Fibroblast of villous mesenchyme (primary cell): ENCODE measurements at places on chromosomes 2 and 18. TPM values are rescaled to one million over a fixed set of nuclear protein-coding genes. Genes with fewer than 3 reads are reported as not detected.

HSBP1L1 gene
- total RNA-seq: 13.5 and 22.0 TPM in 2 replicates

UGT1A10 gene
- total RNA-seq: not detected in 2 replicates

DNA sequence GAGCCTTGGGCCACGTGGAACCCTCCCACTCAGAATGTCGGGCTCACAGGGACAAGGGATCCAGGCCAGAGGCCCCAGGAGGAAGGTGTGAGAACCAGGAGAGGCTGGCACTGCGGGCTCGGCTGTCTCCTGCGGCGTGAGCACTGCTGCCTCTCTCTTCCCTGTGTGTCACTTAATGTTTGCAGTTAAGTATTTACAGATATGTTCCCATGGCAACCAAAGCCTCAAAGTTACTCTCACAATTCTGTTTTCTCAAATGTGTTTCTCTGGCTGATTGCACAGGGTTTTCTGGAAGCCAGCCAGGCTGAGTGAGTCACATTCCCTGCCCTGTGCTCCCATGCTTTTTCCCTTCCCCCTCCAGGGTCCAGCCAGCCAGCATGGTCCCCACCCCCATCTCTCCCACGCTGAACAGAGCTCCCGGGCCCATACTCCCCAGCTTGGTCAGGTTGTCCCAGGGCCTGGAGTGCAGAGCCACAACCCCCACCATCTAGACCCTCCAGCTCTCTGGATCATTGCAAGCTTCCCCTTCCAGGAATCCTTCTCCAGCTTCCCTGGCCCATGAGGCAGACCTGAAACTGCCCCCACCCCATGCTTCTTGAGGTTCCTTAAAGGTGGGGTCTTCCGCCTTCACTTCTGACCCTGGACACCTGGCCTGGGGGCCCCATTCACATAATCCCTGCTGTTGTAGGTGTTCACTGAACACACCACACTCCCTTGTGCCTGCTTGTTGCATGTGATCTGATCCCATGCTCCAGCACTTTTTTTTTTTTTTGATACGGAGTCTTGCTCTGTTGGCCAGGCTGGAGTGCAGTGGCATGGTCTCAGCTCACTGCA lies 265.9 kb downstream of the CELF4 start:
- DNase-seq: peak; percentile 91

DNA sequence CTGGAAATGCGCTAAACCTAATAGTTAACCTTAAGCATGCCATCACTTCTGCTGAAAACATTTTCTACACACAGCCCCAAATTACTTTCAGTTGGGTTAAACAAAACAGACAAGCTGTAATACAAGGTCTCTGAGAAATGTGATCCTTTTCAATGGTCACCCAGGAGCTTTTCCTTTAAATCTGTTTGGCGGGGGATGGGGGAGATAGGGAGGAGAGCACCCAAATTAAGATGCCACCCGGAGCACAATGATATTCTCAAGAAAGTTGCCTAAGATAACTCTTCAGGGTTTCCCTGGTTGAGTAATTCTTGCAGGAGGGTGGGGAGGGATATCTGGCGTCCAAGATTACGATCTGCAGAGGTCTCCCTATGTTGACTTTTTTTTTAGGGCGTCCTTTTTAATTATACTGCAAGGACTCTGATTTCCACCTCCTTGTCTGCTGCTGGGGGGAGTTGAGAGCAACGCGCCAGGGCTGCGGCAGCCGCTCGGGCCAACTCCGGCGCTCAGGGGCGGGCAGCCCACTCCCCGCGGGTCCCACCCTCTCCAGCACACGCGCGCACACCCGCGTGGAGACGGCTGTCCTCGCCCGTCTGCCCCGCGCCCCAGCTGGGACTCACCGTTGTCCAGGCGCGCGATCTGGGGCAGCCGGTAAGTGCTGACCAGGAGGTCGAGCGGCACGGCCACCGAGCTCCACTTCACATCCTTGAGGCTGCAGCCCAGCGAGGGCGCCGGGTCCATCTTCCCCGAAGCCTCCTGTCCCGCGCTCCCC lies 807 bp downstream of the GAREM1 start:
- peak; percentile 17 for DNase-seq

- no peak for DNase-seq
These were observed 35.3 kb upstream of the OTOF start for GRCh38 chr2:26513261-26513660.

DNA sequence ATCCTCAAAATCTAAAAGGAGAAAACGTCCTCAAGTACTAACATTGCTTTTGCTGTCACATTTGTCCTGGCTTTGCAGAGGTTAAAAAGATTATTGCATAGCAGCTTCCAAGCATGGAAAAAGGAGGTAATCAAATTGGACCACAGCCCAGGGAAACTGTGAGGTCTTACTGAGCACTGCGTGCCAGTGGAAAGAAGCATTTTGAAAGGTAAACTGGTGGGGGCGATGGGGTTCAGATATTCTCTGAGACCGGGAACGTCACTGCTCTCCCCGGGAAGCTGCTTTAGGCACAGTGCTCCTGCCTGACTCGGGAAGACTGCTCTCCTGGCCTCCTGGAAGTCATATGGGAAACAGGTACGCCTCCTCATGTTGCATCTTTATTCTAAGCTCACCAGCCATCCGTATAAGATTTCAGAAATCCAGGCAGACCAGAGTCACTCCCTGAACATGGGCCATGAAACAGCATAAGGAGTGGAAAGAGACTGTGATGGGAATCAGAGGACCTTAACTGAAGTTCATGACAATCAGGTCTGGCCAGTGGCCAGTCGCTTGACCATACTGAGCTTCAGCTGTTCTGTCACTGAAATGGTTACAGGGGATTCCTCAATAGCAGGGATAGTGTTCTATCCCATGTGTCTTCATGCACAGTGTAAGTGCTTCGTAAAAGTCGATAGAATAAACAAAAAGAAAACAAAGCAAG lies 284.1 kb downstream of the TRIB2 start:
- DNase-seq: no peak

GRCh38 chr2:29765721-29766120 lies 155.7 kb downstream of the ALK start:
- no peak for DNase-seq

DNA sequence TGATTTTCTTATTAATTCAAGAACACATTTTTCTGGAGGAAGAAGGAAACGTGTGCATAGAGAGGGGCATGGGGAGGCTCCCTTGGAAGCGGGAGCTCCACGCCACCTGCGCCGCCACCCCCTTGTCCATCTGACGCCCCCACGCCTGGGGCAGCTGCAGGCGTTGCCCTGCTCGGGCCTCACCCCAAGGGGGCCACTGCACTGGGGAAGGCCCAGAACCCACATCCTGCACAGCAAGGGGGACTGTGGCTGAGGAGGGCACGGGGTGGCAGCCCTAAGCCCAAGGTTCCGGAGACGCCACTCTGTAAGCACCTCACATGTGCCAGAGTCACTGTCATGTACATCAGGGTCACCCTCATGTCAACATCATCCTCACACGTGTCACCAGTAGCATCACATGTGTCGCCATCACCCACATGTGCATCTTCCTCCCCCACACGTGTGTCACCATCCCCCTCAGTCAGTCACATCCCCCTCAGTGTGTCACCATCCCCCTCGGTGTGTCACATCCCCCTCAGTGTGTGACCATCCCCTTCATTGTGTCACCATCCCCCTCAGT lies 486.7 kb upstream of the SALL3 start:
- no peak for DNase-seq

- peak; percentile 10 for DNase-seq
These were observed 27.1 kb upstream of the FZD5 start for GRCh38 chr2:207796585-207797350.

DNA sequence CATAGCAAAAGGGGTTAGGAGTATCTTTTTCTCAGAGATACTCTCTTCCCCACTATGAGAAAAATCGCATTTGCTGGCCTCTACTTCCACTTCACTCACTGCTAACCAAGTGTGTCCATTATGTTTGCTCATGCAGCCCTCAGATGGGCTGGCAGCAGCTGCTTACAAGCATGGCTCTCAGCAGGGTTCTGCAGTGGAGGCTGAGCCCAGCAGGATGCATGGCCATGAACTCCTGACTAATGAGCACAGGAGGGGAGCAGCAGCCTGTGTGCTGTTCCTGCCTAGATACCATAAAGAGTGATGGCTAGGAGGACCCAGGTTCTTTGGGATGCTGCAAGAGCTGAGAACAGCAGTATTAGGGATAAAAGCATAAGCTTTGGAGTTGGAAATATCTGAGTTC lies 316.9 kb upstream of the THSD7B start:
- no peak for DNase-seq

DNA sequence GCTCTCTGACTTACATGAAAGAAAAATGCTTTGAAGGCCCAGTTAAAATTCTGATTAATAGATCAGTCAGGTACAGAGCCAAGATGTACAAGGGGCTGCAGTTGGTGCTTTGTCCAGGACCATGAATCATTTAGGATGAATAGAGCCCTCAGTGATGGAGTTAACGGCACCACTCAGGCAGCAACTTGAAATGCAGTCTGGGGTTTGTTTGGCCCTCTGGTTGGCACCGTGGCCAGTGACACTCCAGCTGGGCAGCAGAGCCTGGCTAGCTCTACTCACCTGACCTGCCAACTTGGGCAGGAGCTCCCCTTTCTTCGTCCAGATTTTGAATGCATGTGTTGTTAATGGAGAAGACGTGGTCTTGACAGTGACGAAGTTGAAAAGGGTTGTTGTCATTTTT lies 493.0 kb upstream of the ACVR2A start:
- no peak for DNase-seq

DNA sequence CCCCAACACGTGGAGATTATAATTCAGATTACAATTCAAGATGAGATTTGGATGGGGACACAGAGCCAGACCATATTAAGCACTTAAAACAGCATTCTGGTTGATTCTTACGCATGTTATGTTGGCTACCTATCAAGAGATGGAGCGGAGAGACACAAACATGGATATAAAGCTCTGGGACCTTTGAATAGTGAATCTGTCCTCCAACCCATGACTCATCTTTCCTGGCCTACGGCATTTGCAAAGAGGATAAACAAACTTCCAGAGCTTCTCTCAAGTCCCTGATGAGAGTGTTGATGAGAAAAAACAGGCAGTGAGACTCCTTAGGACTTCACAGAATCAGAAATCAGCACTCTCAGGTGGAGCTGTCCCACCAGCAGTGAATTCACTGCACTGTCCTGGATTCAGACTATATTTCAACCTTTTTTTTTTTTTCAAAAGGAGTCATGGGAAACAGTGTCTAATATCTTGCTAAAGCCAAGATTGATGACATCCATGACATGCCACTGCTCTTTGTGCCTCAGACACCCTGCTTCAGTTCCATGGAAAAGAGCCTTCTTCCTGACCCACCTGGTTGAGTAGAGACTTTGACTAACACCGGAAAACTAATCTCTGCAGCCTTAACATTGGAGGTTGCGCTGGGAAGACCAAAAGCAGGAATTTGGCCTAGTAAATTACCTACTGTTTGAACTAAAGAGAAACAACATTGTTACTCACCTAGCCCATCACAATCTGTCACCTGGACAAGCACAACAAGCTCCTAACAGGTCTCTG lies 62.1 kb upstream of the NPAS2 start:
- peak; percentile 98 for DNase-seq
